ENCODE measurements at places on chromosomes 2 and 18.

DNA sequence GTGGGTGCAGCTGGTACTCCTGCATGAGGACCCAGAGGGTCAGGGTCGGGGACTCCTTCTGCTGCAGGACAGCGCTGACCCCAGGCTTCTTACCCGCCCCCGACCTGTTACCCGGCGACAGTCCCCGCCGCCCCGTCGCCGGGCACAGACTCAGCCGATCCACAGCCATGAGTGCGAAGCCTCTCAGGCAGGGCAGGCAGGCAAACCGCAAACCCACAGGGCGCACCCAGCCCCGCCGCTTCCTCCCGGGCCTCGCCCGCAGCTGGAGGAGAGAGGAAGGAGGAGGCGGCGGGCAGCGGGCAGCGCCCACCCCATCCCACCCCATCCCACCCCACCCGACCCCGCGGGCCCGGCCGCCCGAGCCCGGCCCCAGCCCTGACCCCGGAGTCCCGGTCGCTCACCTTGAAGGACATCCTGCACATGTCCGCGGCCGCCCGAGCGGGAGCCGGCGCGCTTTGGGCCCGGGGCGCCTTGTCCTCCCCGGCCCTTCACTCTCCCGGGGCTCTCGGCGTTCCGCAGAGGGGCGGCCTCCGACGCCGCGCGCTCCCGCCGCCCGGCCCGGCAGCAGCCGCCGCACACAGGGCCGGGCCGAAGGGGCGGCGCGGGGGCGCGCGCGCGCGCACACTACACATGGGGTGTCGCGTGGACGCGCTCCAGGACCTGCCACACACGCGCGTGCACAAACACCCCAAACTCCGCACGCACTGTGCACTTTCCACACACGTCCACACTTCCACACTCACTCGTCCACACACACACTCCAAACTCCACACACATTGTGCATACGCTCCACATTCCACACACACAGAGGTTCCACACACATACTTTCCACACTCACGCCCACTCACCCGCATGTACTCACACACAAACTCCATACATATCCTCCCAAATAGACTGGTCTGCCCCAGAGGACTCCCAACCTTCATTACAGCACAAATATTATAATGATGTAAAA, at the start of gene ANKRD29:
Gene ANKRD29 (minus strand): TSS at position 603 of the 955 bp plus-strand sequence. CDS start 181 bp downstream, at position 422.
- no peak for DNase-seq

GRCh38 chr2:168843253-168843652, 40.8 kb downstream of the NOSTRIN start:
- no peak for DNase-seq

GRCh38 chr2:216781709-216782108, 78.2 kb downstream of the TNP1 start:
- no peak for DNase-seq

DNA sequence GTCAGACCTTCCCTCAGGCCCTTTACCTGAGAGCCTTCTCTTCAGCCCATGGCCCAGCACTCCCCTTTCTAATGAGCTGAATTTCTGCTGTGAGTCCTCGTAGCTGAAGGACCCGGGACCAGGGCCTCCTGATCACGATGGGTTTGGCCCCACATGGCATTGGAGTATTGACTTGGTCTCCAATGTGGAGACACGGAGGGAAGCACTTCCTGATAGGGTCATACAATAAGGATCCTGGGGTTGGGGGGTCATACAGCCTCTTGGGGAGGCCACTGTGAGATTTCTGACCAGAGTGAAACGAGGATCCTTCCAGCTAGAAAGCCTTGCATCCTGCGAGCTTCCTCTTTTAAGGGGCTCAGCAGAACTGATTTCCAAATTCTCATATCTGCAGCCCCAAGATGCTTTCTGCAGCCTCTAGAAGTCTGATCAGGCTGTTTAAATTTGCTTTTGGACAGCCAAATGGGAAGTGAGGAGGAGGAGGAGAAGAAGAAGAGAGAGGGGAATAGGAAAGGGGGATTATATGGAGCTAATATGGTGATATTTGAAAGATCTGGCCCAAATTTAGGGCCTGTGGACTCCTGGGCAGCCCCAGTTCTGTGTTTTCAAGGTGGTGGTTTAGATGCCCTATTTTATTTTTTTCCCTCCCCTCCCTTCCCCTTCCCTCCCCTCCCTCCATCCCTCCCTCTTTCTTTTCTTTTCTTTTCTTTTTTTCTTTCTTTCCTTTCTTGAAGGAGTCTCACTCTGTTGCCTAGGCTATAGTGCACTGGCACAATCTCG, 38.9 kb downstream of the RHOB start:
- DNase-seq: no peak

GRCh38 chr2:45747363-45747762, 95.9 kb downstream of the PRKCE start:
- no peak for DNase-seq

- DNase-seq: no peak
Observed at GRCh38 chr2:108573061-108573460, 38.8 kb downstream of the LIMS1 start.

DNA sequence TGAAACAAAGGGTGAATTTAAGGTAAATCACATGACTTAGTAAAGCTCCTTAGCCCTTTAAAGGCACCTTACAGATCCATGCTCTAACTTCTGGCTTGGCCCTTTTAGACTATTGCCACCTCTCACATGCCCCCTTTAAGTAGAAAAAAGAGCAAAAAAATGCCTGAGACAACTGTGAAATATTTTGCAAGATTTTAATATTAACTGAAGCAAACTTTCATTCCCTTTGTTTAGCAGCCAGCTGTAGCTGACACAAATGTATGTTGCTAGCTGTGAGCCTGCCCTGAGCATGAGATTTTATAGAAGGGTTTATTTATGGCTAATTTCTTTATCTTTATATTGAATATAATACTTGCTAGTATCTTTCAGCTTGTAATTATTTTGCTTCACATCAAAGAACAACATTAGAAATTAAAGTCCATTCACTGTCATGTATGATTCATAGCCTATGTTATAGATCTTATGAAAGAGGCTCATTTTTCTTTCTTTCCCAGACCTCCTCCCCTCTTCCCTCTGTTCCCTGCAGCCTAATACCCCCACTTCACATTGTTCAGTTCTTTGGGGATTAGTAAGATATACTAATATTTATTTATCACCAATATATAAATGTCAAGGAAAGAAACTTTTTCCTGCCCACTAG, 637.2 kb upstream of the ZEB2 start:
- DNase-seq: no peak

GRCh38 chr2:237498341-237498740, 11.3 kb downstream of the MLPH start:
- DNase-seq: no peak

- no peak for DNase-seq
Observed at GRCh38 chr2:190792956-190793888, 87.4 kb upstream of the GLS start.

DNA sequence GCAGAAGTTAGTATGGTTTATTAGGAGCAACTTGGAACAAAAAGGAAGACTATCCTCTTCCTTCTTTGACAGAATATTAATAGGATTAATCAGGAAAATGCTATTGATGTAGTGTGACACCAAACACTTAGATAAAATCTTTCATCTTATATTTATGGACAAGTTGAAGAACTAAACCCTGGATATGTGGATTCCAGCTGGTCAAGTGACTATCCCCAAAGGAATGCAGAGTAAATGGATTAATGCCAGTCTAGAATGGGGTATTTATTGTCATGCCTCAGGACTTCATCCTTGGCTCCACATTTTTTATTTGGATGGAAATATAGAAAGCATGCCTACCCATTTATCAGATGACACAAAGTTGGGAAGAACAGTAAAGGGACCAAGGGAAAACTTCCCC, 124.0 kb upstream of the TTC39C start:
- no peak for DNase-seq

- no peak for DNase-seq
Observed at GRCh38 chr2:91477731-91478672, 2786.5 kb downstream of the RPIA start.

GRCh38 chr18:64852281-64852680, 703.4 kb upstream of the LINC00305 start:
- no peak for DNase-seq

- no peak for DNase-seq
Observed at GRCh38 chr2:175012516-175012915, 7.3 kb upstream of the CHN1 start.

DNA sequence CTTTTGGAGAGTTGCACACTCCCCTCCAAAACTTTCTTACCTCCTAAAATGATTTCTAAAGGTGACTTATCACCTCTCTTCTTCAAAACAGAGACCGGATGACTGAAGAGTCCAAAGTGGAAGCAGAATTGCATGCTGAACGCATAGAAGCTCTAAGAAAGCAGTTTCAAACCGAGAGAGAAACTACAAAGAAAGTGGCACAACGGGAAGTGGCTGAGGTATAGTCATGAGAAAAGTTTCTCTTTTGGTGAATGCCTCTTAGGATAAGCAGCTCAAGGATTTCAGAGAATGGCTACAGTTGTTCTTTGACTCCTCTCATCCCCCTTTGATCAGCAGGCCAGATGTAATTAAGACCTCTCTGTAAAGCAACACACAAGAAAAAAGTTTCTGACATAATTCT, 73.6 kb downstream of the GTF3C3 start:
- no peak for DNase-seq

GRCh38 chr2:217701622-217702021, 301.2 kb downstream of the TNS1 start:
- DNase-seq: no peak

GRCh38 chr2:148876595-148877402, 1.8 kb downstream of the KIF5C start:
- peak; percentile 59 for DNase-seq

- no peak for DNase-seq
Observed at GRCh38 chr2:148201075-148202004, 180.4 kb downstream of the MBD5 start.

GRCh38 chr2:146868051-146868450, 976.8 kb upstream of the ACVR2A start:
- no peak for DNase-seq

DNA sequence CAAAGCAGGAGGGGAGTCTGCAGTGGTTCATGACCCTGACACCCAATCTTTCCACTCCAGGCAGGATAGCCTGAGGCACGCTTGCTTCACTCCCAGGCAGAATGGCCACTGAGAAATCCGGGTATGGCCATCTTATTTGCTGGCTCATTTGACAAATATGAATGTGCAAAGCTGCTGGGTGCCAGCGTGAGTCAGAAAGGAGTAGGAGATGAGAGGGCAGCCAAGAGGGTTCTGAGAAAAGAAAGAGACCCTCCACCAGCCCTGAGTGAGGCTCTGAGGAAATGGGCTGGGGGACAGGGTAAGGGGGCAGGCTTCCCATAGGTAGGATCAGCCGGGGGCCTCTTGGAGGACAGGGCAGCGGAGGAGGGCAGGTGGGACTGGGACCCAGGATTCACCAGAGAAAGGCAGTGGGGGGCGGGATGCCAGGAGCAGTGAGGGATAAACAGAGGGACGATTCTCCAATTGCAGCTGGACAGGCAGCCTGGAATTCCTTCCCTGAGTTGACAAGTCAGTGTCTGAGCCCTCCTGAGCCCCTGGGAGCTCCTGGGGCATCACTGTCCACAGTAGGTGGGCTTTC, 15.2 kb downstream of the RAMP1 start:
- no peak for DNase-seq

DNA sequence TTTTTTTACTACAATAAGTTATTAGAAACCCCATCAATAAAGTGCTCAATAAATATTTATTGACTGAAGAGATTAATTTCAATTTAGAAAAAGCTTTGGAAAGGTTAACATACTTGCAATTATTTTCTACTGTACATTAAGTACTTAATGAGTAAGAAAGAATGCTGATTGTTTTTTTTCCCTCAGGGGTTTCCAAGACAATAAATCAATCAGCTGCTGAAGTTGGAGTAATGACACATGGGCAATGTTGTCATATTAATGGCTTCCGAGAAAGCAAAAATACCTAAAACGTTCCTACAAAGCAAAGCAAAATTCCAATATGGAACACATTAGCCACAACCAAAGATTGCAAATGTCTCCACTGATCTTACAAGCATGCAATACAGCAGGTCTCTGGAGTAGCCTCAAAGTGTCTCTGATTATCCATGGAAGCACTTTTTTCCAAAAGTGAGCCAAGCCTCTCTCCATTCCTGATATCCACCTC, 66.7 kb downstream of the ZC3H6 start:
- DNase-seq: no peak

DNA sequence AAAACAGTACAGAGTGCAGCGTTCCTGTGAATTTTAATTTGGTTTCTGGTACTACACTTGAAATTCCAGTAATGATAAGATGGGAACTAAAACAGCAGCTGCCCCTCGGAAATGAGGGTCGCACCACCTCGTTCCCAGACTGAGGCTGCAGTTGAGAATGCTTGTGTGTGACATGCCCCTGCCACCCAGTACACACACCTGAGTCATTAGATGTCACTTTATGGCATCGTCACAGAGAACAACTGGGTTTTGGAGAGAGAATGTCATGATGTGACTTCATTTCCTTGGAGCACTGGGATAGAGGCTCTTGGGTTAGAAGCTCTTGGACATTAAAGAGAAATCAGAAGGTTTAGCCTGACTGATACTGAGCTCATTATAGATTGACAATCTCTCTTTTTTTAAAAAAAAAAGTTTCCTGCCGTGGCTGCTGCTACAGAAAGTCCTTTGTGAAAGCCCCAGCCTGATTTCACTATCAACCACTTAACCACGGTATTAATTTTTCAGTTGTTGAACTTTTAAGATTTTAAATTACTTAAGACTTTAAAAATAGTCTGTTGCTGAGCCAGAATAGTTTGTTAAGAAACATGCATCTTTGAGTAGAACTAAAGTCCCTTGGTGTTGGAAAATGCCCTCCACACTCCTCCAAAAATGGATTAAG, 24.5 kb downstream of the BCL2L11 start:
- DNase-seq: no peak

GRCh38 chr2:96109361-96109680, 7.0 kb downstream of the ADRA2B start:
- no peak for DNase-seq

- DNase-seq: no peak
Observed at GRCh38 chr2:151716721-151717120, 17.6 kb downstream of the NEB start.

DNA sequence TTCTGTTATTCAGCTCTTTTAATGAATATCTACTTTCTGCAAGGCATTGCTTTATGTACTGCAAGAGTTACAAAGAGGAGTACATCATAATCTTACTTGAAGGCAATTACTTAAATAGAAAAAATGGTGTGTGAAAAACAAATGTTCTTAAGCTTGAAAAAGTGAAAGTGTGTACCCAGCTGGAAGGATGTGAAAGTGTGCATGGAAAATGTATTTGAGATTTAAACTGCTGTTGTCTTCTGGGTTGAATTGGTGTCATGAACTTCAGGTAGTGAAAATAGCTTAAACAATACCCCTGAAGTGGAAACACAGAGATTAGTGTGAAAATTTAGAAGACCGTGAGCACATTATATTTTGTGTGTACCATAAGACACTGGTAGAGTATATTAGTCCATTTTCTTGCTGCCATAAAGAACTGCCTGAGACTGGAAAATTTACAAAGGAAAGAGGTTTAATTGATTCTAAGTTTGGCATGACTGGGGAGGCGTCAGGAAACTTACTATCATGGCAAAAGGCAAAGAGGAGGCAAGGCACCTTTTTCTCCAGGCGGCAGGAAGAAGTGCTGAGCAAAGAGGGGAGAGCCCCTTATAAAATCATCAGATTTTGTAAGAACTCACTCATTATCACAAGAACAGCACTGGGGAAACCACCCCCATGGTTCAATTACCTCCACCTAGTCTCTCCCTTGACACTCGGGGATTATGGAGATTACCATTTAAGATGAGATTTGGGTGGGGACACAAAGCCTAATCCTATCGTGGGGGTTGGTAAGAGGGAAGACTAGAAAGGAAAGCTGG, 38.8 kb downstream of the SCN2A start:
- no peak for DNase-seq

Measured in DMS79 (cell line).